Tracheal epithelial cell (primary cell): ENCODE measurements at places on chromosomes 5 and 9. TPM values are rescaled to one million over a fixed set of nuclear protein-coding genes. Genes with fewer than 3 reads are reported as not detected.

KLF9 gene
- 19.0 and 21.5 TPM in 2 replicates for total RNA-seq

MYOZ3 gene
- total RNA-seq: under 0.01 and 0.24 TPM in 2 replicates

TRPM6 gene
- under 0.01 TPM in 1 of 2 replicates, not detected in the other for total RNA-seq

ZDHHC11B gene
- total RNA-seq: under 0.01 and 0.24 TPM in 2 replicates

NEUROG1 gene
- total RNA-seq: not detected in 2 replicates

ITK gene
- not detected in 2 replicates for total RNA-seq

SSNA1 gene
- 76.3 and 93.3 TPM in 2 replicates for total RNA-seq

ANKRD55 gene
- not detected in 2 replicates for total RNA-seq

KIF12 gene
- total RNA-seq: 2.4 TPM in 1 of 2 replicates, not detected in the other
